Lung (tissue), 17 donors: ENCODE measurements at places on chromosomes 6 and 20. TPM values are rescaled to one million over a fixed set of nuclear protein-coding genes. Genes with fewer than 3 reads are reported as not detected.
A peak's percentile ranks its signal among the peaks of the same experiment; 100 is the strongest.

The BMP2 gene
- 13.9 TPM for polyA plus RNA-seq

The TFAP2D gene
- polyA plus RNA-seq, result not detected

The MPIG6B gene
- polyA plus RNA-seq, result 2.3 TPM

The CGAS gene
- polyA plus RNA-seq, result 2.1 TPM

The RNF39 gene
- polyA plus RNA-seq, result 1.3 TPM

The LPA gene
- 0.03 TPM for polyA plus RNA-seq

The CLPSL1 gene
- polyA plus RNA-seq, result not detected

The SULF2 gene
- polyA plus RNA-seq, result 17.7 TPM

The ZC3H12D gene
- polyA plus RNA-seq, result 2.2 TPM

- DNase-seq, result no peak
These were observed at the start of gene SLC17A1 for GRCh38 chr6:25831532-25832306. TSS of gene SLC17A1 (minus strand) at chr6:25832052. CDS start at chr6:25830557, 1,495 bp downstream.

DNA sequence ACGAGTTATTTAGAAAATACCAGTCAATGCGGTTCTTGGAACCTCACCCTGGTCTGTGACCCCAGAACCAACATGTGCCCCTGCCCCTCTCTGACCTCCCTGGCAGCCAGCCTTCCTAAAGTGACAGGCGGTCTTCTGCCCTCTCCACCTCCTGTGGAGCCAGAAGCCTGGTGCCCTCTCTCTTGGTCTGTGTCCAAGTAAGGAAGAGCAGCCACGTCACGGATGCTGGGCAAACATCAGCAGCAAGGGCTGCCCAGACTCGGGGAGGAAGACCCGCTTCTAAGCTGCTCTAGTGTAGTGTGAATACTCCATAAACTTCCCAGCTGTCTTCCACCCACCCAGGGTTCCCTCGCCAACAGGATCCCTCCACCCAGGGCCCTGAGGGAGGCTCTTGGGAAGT is 272.4 kb downstream of the BMP7 start:
- DNase-seq, result no peak

DNA sequence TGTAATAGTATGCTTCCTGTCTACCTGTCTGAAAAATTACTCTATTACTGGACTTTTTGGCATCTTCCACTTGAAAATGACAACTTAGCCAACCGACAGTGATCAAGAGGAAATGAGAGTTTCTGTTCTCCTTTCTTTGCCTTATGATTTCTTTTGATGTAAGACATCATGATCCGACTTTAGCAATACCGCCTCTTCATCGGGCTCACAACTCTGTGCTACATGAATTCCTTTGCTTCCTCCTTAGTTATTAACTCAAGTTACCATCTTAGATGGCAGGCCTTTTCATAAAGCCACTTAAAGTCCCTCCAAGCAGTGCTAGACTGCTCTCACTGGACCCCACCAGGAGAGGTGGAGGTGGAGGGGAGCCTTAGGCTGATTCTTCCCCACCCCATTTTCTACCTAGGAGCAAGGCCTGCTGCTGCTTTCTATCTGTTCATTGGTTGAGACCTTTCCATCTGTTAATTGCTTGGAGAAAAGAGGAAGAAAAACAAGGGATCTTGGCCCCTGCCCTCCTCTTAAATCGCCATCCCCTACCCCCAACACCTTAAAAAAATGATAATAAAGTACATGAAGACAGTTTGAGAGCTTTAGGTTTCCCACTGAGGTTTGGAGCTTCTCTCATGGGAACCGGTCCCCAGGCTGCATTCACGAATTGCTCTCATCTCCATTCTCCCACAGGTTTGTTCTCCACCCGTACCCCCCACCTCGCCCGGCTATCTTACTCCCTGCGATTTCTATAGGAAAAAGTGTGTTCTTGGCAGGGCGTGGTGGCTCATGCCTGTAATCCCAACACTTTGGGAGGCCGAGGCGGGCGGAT is 21.6 kb upstream of the MCM3 start:
- DNase-seq, result no peak

DNA sequence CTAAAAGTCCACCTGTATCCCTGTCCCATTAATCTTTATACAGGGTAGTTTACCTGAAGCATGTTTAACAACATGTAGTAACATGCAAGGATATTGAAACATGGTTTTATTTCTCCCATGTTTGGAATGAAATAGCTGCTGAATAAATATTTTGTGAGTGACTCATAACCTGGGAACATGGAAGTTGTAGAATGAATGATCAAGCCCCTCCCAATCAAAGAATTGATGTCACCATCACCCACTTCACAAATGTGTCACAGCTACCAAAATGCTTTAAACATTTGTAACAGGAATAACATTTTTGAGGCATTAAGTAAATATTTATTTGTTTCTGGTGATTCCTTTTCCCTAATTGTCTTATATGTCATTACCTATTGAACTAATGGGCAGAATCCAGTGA is 58.9 kb upstream of the TNFAIP3 start:
- DNase-seq, result no peak

DNA sequence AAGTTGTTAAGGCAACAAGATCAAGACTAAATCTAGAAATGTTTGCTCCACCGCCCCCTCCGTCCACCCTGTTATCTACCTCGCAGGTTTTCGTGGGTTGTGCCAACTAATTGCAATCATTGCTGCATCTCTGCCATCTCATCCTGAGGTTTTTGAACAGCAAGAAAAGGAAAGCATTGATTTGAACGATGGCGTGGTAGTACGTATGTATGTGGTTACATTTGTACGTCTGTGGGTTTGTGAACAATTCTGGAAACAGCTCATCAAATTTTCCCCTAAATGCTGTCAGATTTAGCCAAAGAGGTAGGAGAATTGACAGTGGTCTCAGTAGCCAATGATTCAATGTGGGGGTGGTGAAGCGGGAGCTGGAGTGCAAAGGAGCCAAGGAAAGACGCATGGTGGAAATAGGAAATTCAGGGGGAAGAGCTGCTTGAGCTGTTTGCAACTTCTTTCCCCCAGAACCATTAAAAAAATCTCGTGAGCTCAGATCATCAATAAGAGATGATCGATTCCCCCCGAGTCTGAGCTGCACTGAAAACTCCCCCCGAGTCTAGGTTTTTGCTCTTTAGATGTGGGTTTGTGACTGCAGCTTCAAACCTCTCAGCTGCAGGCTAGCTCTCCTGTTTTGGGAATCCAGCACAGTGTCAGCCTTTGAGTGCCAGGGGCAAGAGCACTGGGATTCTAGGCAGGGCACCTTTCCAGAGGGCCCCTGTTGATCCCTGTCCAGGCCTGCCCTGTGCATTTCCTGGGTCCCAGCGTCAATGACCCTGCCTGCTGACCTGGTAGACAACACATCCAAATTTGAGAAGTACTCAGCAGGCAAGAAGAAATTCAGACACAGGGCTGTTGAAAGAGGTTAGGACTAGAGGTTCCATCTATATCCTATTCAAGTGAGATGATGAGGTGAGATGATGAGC is 72.6 kb upstream of the LY86 start:
- DNase-seq, result no peak

- DNase-seq, result no peak
These were observed 30.5 kb upstream of the SASH1 start for GRCh38 chr6:148311966-148312669.

DNA sequence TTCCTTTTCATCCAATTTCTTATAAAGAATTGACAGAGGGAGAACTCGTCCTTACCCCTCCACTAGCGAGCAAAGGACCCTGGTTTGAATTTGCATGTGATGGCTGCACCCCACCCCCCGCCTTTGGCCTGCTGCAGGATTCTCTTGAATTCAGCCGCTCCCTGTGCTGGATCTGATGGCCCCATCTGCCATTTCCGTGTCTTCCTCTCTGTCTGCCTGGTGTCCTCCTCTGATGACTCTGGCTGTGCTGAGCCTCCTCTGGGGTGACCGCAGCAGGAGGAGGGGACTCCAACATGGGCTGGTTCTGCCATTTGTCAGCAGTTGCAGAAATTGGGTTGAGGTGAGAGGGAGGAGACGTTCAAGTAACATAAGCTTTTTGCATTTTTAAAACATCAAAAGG is 188.8 kb downstream of the DLL1 start:
- DNase-seq, result no peak

DNA sequence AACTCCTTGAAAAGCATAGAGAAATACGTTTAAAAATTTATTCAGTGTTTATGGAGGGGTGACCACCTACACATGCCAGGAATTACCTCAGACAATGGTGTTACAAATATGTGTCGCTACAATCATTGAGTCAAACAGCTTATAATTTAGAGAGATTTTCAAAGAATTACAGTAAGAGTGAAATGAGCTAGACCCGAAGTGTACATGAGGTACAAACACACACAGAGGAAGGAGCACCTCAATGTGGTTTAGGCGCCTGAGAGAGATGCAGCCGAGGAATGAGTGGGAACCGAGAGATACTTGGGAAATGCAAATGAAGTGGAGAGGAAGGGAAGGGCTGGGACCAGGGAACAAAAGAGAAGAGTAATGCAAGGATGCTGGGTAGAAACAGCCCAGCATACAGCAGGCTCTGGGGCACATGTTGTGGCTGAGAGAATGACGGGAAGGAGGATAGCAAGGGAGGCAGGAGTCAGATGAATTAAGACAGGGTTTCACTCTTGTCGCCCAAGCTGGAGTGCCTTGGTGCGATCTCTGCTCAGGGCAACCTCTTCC is 15.5 kb downstream of the EEF1E1 start:
- DNase-seq, result no peak

DNA sequence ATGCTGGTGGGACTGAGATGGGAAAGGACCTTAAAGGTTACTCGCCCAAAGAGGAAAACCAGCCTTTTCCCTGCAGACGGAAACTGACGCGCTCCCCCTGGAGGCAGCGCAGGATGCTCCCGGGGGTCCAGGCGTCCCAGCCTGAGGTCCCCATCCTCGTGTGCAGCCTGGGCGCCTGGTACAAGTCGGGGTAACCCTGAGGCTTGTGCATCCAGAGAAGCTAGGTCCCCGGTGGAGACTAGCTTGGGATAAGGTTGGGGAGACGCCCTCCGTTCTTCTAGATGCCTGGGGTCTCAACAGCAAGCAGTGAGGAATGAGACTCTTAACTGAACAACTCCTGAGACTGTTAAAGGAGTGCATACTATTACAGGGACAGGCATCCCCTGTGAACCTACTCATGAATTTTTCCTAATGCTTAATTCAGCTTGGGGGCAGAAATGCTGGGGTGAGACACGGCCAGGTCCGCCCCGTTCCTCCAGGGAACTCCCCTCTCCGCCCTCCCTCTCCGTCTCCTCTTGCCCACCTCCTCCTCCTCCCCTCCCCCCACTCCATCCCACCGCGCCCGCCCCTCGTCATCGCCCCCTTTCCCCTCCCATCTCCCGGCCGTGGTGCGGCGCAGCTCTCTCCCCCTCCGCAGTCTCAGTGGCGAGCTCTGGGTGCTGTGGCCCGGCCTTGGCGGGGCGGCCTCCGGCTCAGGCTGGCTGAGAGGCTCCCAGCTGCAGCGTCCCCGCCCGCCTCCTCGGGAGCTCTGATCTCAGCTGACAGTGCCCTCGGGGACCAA is at the start of gene PRSS35:
TSS of gene PRSS35 (plus strand) at position 634 of the 781 bp plus-strand sequence. CDS start 10,908 bp downstream, outside the sequence.
- peak; percentile 91 for DNase-seq

GRCh38 chr6:87656857-87657256 is 45.2 kb downstream of the AKIRIN2 start:
- DNase-seq, result no peak

GRCh38 chr6:20338156-20338555 is 63.5 kb upstream of the E2F3 start:
- DNase-seq, result no peak

DNA sequence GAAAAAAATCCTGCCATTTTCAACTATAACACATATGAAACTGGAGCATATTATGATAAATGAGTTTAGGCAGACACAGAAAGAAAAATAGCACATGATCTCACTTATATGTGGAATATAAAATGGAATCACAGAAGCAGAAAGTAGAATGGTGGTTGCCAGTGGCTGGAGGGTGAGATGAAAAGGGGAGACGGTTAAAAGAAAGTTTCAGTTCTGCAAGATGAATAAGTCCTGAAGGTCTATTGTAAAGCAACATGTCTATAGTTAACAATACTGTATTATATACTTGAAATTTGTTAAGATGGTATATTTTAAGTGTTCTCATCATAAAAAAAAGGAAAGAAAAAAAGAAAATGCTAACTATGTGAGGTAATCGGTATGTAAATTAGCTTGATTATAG is 503.9 kb downstream of the EPHA7 start:
- no peak for DNase-seq

- DNase-seq, result no peak
These were observed 100.8 kb upstream of the CITED2 start for GRCh38 chr6:139475241-139475640.

DNA sequence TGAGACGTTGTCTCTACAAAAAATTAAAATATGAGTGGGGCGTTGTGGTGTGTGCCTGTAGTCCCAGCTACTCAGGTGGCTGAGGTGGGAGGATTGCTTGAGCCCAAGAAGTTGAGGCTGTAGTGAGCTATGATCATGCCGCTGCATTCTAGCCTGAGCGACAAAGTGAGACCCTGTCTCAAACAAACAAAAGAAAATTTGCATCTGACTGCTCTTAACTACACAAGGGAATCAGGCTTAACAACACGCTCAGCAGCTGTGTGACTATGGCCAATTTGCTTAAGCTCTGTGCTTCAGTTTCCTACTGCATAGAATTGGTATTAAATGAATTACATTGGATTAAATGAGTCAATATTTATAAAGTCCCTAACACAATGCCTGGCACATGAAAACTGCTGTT is 24.3 kb upstream of the MRPS10 start:
- no peak for DNase-seq

- DNase-seq, result no peak
These were observed 13.0 kb downstream of the PCK1 start for GRCh38 chr20:57573894-57574293.

- DNase-seq, result no peak
These were observed 19.1 kb downstream of the VSTM2L start for GRCh38 chr20:37922016-37922415.
